ENCODE measurements at places on chromosomes 5 and 9.

- DNase-seq: no peak
Measured at GRCh38 chr9:126839301-126839700, 21.1 kb upstream of the ZBTB34 start.

- no peak for DNase-seq
Measured at GRCh38 chr9:108130905-108131304, 641.3 kb upstream of the KLF4 start.

- no peak for DNase-seq
Measured at GRCh38 chr9:90909225-90909624, 107.6 kb downstream of the SYK start.

- DNase-seq: no peak
Measured at GRCh38 chr5:160466889-160467554, 45.4 kb downstream of the PTTG1 start.

DNA sequence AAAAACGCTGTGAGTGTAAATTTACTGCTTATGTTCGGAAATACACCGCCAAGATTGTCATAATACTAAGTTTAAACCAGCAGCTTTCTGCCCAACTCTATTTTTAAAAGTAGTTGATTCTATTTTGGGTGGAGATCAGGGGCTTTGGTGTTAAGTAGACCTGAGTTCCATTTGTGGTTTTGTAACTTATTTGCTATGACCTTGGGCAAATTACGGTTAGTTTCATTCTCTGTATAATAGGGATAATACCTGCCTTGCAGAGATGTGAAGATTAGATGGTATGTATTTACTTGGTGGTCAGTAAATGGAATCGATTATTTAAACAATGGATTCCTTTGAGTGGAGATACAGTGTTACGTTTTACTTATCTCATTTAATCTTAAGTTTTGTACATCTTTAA, 1.6 kb downstream of the RAD23B start:
- DNase-seq: no peak

DNA sequence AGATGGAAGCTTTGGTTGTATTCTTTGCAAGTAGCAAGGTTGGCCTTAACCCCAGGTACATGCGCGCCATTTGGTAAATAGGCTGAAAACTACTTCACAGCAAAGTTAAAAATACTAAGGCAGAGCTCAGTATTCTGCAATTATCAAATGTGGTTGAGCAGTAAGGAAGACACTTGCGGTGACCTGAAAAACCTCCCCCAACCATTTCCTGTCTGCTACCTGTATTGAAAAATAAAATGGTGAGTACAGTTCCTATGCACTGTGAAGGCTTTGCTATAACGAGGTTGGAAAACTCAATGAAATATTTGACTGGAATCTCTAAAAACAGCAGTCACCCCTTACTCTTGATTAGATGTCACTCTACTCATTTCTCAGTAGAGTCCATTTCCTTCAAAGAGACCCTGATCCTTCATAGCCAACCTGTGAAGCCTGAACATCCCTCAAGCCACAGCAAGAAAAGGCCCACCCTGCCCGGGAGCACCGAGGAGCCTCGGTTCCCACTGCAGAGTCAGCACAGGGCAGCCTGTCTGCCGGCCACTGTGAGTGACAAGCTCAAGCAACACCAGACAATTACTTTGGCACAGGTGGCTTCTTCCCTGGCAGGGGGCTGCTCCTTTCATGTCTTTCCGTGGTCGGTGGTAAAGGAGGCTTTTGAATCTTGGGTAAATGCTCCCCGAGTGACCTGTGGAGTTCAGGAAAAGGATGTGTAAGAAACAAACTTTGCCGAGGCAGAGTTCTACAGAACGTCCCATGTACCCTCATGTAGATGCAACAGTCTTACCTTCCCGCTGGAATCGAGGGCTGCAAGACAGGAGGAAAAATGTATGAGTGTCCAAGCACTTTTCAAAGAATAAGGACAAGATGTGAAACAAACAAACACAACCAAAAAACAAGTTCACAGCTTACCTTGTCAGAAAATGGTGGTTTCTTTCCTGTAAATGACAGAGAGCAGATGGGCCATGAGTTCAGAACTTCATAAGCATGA, 29.6 kb downstream of the C5orf58 start:
- no peak for DNase-seq

- no peak for DNase-seq
Measured at GRCh38 chr9:16871336-16872151, 1.1 kb upstream of the BNC2 start.

DNA sequence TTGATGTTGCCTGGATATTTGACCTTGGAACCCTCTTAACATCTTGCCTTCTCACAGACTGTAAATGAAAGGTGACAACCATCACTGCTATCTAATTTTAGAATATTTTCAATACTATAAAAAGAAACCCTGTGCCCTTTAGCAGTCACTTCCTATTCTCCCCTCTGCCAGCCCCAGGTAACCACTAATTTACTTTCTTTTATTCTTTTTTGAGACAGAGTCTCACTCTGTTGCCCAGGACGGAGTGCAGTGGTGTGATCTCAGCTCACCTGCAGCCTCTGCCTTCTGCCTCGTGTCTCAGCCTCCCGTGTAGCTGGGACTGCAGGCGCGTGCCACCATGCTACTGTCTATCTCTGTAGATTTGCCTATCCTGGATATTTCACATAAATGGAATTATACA, 43.6 kb downstream of the FRMPD1 start:
- no peak for DNase-seq

DNA sequence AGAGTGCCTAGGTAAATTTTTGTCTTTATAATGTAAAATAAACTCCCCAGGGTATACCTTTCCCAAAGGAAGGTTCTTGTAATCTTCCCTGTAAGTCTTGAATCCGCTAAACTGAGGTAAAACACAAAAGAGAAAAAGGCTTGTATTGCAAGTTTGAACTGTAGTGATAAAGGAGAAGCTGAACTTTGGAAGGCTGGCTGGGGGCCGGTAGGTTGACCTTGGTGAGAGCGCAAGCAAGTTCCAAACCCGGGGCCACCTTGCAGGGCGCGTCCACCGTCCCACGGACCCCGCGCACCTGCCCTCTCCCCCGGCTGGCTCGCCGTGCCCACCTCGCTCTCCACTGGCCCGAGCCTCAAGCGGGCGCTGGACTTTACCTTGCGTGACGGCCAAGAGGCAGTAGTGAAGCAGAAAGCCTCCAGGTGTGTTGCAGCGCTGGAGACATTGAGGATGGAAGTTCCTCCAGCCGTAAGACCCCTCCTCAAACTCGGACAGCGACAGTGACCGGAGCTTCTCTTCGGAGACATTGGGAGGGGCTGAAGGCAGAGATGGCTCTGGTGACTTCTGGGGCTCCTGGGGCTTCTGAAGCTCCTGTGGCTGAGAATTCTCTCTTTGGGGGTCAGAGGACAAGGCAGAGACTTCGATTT, 428 bp downstream of the SLCO4C1 start:
- no peak for DNase-seq

DNA sequence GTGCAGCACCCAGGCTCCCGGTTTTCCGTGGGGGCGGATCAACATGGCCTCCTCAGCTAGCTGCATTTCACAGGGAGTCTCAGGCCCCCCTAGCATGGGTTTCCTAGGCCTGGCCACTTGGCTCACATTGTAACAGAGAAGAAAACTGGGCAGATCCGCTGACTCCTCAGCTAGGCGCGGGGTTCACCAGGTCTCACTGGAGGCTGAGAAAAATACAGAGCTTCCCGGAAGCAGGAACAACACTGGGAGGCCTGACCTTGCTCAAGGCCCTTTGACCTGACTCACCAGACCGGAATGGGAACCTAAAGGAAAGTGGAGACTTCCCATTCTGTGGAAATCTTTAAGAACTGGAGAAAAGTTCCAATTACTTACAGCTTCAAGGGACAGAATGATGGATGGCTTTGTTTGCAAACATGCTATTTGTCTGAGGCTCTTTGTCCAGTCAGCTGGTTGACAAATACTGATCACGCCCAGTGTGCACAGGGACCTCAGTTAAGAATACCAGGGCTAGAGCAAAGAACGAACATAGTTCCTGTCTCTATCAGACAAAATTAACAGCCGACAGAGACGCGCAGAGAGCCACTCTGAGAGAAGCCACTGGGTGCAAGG, 88.7 kb upstream of the LRRTM2 start:
- DNase-seq: no peak

DNA sequence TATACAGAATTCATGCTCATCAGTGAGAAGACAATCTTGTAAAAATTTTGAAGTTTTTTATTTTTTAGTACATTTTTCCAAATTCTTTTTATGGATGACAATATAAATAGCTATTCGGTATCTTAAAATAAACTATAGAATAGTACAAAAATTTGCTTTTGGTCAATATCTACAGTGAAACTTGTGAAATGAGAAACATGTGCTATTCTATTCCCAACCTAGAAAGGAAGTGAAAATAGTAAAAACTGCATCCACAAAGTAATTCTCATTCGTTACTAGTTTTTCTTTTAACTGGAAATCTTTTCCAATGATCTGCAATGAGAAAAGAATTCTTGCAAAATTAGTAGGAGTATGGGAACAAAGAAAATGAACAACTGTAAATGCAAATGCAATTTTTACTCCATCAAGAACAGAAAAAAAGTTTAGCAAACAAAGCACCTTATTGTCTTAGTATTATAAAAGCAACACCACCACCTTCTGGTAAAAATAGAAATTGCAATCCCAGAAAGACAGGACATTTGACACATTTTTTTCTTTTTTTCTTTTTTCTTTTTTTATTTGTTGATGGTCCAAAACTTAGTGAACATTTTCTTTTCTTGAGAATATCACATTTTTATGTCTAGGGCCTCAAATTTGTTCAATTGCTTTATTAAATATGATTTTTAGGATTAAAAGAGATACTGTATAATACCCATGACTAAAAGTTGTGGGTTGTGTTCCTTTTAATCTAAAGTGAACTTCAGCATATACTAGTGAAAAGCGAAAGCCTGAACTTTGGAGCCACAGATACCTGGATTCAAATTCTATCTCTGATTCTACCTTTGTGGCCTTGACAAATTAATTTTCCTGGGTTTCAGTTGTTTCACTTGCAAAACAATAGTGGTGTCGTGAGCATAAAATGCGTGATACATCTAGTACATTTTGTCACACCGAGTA, 72.3 kb downstream of the SLCO4C1 start:
- DNase-seq: no peak

GRCh38 chr5:178349625-178350353, 117.2 kb upstream of the PHYKPL start:
- DNase-seq: no peak

- DNase-seq: no peak
Measured at GRCh38 chr5:143564417-143564816, 160.9 kb upstream of the NR3C1 start.

DNA sequence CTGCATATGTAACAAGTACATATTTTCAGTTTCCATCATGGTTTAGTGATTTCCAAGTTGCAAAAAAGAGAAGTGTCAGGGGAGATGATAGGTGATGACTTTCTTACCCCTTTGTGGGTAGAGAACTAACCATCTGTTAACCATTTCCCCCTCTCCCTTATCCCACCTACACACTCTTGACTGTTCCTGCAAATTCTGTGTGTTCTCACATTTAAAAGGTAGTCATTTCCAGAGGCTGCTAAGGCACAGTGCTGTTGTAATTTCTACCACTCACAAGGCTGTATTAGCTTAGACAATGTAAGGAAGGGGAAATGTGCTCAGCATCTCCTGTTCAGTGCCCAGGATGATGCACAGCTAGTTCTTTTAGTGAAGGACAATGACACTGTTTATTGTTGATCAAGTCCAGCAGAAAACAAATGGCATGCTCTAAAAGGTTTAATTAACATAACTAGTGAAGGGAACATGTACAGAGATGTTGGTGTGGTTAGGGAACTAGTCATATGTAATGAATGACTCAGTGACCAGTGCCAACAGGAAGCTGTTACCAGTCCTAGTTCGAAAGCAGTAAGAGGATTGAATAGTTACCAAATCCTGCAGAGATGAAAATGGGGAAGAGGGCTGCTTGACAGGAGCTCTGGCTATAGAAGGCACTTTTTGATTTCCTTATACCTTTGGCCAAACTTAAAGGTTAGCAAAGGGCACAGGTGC, 165.1 kb downstream of the PLK2 start:
- no peak for DNase-seq

DNA sequence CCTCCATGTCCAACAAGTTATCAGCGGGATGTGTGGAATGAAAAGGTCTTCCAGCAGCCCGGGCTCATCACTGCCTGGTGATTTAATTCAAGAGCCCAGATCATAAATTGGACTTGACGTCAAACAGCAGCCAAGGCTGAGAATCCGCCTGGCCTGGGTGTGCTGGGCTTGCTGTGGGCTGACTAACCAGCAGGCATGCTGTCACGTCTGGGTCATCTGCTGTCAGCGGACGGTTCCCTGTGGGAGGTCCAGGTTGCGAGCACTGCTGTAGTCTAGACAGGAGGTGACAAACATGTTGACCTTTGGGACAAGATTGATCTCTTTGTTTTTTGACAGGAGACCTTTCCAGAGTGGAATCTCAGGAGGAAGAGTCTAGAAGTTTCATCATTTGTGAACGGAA, 289.7 kb downstream of the OSTF1 start:
- no peak for DNase-seq

DNA sequence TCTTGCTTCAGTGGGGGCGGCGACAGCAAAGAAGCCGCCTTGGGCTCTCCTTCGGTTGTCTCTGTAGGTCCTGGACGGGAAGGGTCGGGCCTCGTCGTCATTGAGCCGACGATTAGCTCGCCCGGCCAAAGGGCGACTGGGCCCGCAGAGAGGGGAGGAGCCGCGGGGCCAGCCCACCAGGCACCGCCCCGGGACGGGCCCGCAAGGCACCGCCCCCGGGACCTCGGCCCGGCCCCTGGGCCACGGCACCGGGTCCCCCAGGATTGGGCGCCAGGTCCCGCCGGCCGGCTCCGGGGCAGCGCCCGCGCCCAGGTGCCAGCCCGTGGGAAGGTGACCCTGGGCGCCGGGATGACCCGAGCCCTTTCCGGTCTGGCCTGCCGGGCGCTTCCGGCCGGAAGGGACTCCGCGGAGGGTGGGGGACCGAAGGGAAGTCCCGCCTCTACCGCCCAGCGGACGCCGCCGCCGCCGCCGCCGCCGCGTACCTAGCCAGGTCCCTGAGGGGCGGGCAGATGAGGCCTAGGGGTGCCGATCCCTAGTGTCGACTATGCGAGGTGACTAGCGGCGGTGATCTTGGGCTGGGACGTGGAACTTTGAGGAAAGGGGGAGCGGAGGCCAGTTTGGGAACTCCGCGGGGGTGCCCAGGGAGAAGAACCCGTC, at the start of the genes GBA2 and RGP1:
Gene GBA2, minus strand, starts transcription at position 371 of the 657 bp plus-strand sequence. CDS start 524 bp downstream, outside the sequence.
Gene RGP1, plus strand, starts transcription at position 430 of the 657 bp plus-strand sequence. CDS start 469 bp downstream, outside the sequence.
- DNase-seq: peak; percentile 83

GRCh38 chr5:128665747-128666355, 127.8 kb upstream of the FBN2 start:
- no peak for DNase-seq

DNA sequence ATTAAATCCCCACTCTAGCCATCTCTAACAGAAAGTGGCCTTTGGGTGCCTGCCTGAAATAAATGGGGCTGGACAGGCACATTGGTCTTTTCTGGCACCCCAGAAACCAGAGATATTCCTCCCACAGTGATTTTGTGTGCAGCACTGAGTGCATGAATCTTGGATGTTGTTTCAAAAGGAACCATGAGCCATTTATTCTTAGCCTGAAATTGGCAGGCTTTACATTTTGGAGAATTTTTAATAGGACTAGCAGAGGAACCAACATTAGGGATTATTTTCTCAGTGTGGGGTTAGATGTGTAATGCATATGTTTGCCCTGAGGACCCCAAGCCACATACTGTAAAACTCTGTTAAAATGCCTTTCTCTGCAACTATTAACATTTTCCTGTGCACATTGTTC, 451.3 kb downstream of the NFIB start:
- no peak for DNase-seq
